Activated CD8-positive, alpha-beta T cell treated with anti-CD3 and anti-CD28 coated beads for 36 hours (primary cell): ENCODE measurements at places on chromosomes 16 and 17. TPM values are rescaled to one million over a fixed set of nuclear protein-coding genes. Genes with fewer than 3 reads are reported as not detected.
A peak's percentile ranks its signal among the peaks of the same experiment; 100 is the strongest.

HDAC5 gene
- 19.3 TPM for total RNA-seq

KRTAP4-6 gene
- total RNA-seq, result not detected

ENPP7 gene
- total RNA-seq, result 0.16 TPM

RAB37 gene
- 6.7 TPM for total RNA-seq

ANKRD40CL gene
- total RNA-seq, result not detected

DNA sequence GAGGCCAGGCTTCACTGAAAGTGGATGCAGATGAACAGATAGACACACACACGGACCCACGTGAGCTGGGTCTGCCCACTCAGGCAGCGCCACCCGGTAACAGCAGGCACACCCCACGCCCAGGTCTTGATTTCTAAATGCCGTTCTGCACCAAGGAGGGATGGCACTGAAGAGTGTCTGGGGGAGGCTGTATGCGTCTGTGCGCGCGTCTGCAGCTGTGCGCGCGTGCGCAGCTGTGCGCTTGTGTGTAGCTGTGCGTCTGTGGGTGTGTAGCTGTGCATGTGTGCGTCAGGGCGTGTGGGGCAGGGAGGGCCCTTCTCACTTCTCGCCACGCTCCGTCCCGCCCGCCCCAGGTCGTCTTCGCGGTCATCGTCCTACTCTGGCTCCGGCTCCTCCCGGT is 15.5 kb upstream of the IL17C start:
- H3K4me3 ChIP-seq, result no peak overlapping the region
- H3K36me3 ChIP-seq, result peaks cover 41% of the 10 kb centered on the region
- DNase-seq, result no peak
- no peaks in the 10 kb centered on the region for H3K27me3 ChIP-seq
- H3K4me1 ChIP-seq, result peaks cover 25% of the 10 kb centered on the region

DNA sequence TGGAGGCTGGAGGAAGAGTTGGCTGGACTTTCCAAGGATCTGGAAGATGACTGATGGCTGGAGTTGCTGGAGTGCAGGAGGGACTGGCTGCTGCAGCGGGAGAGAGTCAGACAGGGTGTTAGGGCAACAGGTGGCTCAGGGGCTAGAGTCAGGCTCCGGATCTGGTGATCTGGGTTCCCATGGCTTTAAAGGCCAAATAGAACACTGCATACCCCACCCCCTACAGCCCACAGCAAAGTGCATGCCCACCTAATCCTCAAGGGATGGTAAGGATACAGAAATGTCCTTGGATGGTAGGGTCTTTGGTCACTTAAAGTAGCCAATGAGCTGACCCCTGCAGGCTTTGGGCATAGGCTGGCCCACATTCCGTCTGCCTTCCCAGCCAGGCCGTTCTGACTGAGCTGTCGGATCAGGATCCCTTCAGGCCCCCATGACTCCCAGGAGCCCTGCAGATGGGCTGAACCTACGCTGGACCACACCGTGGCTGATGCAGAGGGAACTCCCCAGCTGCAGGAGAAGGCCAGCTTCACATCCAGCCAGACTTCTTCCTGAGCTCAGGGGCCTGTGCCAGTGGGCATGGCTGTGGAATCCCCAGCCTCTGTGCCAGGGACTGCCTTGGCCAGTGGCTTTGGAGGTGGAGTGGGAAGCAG is 13.9 kb downstream of the TNS4 start:
- H3K4me1 ChIP-seq, result peaks cover 59% of the 10 kb centered on the region
- H3K27me3 ChIP-seq, result no peaks in the 10 kb centered on the region
- DNase-seq, result no peak
- no peaks in the 10 kb centered on the region for H3K36me3 ChIP-seq
- H3K4me3 ChIP-seq, result no peak overlapping the region
- H3K27ac ChIP-seq, result no peak overlapping the region

DNA sequence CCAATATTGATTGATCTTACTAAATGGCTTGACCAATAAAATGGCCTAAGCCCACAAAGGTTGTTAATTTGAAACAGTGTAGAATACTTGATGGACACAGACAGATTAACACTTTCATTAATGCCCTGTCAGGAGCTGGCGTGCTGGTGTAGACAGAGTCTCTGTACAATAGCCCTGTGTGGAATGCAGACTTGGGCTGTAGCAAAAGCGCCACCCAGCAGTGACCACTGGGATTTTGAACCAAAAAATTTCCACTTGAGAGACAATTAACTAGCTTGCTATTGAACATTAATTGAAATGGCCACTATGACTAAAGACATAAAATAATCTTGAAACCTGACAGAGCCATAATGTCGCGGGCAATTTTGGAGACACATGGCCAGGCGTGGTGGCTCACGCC is 19.7 kb upstream of the GUCY2D start:
- H3K27me3 ChIP-seq, result peaks cover 2% of the 10 kb centered on the region
- H3K4me3 ChIP-seq, result no peak overlapping the region
- no peaks in the 10 kb centered on the region for H3K4me1 ChIP-seq
- no peaks in the 10 kb centered on the region for H3K36me3 ChIP-seq
- no peak for DNase-seq

- no peaks in the 10 kb centered on the region for H3K36me3 ChIP-seq
- H3K4me1 ChIP-seq, result peaks cover 9% of the 10 kb centered on the region
- H3K4me3 ChIP-seq, result no peak overlapping the region
- H3K27me3 ChIP-seq, result peaks cover 13% of the 10 kb centered on the region
- H3K27ac ChIP-seq, result no peak overlapping the region
- no peak for DNase-seq
These were observed 1.7 kb downstream of the ZNF385C start for GRCh38 chr17:42096360-42097111.

DNA sequence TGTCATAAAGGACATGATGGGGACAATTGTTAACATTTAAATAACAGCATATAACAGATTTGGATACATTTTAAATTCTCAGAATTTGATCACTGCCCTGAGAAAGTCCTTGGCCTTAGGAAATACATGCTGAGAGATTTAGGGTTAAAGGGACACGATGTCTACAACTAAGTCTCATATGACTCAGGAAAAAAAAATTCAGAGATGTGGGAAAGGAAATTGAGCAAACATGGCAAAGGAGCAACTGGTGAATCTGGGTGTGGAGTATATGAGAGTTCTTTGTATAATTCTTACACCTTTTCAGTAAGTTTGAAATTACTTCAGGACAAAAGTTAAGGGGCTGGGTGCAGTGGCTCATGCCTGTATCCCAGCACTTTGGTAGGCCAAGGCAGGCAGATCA is 18.2 kb downstream of the MPP3 start:
- DNase-seq, result no peak
- H3K4me3 ChIP-seq, result no peak overlapping the region
- peaks cover 1% of the 10 kb centered on the region for H3K27me3 ChIP-seq
- H3K4me1 ChIP-seq, result no peaks in the 10 kb centered on the region
- no peaks in the 10 kb centered on the region for H3K36me3 ChIP-seq

DNA sequence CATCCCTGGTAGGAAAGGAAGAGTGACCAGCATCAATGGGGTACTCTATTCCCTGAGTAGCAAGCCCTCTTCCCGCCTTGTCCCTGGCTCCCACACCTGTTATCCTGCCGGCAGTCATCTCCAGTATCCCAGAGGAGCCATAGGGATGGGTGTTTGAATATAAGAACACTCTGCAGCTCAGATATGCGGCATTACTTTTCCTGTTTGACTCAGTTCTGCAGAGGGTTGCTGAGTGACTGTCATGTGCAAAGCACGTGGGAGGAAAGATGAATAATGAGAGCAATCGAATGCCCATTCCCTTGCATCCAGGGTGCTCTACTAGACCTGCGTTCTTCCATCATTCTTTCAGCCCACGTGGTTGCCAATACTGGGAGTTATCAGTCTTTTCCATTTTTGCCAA is 115.1 kb downstream of the PRKCB start:
- no peaks in the 10 kb centered on the region for H3K27me3 ChIP-seq
- H3K4me1 ChIP-seq, result peaks cover 85% of the 10 kb centered on the region
- peak overlapping the region; percentile 92 for H3K27ac ChIP-seq
